ENCODE measurements at places on chromosomes 7 and 10. TPM values are rescaled to one million over a fixed set of nuclear protein-coding genes. Genes with fewer than 3 reads are reported as not detected.

DNA sequence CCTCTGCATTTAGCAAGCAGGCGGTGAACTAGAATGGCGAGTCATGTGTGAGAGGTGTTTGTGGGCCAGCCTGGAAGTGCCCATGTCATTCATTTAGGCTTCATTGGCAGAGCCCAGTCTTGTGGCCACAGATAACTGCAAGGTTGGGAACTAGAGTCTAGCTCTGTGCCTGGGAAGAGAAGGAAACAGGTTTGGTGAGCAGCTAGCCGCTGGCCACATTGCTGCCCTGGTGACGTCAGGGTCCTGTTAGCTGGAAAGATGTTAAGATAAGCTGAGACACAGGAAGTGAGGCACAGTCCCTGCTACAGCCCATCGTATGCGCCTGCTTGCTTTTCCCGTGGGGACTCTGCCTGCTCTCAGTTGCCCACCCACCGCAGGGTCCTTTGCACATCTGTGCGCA lies 185.5 kb downstream of the CAMK1D start:
- DNase-seq, result no peak

- DNase-seq, result no peak
Observed at GRCh38 chr7:29319719-29320521, 125.3 kb downstream of the CHN2 start.

- no peak for DNase-seq
Observed at GRCh38 chr10:13560597-13560996, 26.2 kb upstream of the PRPF18 start.

Gene SLIT1
- 0.44 TPM for total RNA-seq

DNA sequence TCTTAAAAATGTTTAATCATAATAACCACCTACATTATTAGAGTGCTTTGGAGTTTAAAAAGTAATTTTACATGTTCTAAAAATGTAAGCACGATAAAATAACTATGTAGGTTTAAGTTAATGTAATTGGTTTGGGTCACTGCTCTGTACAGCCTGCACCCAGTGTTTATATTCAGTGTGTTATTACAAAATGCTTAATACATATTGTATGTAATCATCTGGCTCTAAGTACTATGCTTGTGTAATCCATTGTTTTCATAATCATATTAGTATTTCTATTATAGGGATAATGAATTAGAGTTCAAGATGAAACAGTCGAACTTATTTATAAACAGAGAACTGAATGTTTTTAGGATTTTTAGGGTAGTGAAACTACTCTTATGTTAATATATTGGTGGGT lies 13.1 kb downstream of the RPA3 start:
- DNase-seq, result no peak

Gene PNLIPRP1
- total RNA-seq, result not detected

DNA sequence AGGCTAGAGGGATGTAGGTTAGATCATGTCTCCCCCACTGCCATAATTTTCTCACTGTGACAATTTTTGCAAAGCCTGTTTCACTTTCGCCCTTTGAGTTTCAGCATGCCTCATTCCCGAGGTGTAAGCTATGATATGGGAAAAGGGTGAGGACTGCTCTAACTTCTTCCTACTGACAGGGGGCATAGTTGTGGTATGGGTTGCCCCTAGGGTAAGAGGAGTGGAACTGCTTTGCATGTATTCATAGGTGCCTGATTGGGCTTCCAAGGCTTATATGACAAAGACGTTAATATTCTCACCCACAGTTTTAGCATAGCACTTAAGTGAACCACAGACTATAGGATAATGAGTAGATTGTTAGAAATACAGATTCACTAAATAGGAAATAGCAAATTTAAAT lies 148.7 kb downstream of the BBS9 start:
- DNase-seq, result no peak
